ENCODE measurements at places on chromosomes 1 and 21. TPM values are rescaled to one million over a fixed set of nuclear protein-coding genes. Genes with fewer than 3 reads are reported as not detected.

Gene OLIG2
- not detected for total RNA-seq

Gene RCSD1
- total RNA-seq: 11.2 TPM

Gene FLG2
- total RNA-seq: not detected

Gene CAMK1G
- not detected for total RNA-seq

Gene CACNA1S
- total RNA-seq: not detected

Gene KCTD3
- 39.7 TPM for total RNA-seq

Gene AADACL4
- total RNA-seq: not detected

Gene MAEL
- not detected for total RNA-seq

Gene BRINP3
- total RNA-seq: not detected

Gene TMEM54
- total RNA-seq: 23.8 TPM

Gene SLC1A7
- total RNA-seq: 1.4 TPM

Gene SLC25A44
- 18.6 TPM for total RNA-seq

Gene RAD54L
- 1.6 TPM for total RNA-seq

Gene PLA2G2C
- not detected for total RNA-seq

Gene NBPF1
- total RNA-seq: 15.5 TPM

Gene PRAMEF25
- not detected for total RNA-seq

Gene PWP2
- total RNA-seq: 9.5 TPM

Gene DMBX1
- total RNA-seq: not detected
